Naive thymus-derived CD4-positive, alpha-beta T cell (primary cell): ENCODE measurements at places on chromosomes 7 and 10. TPM values are rescaled to one million over a fixed set of nuclear protein-coding genes. Genes with fewer than 3 reads are reported as not detected.

SEMA3E gene
- total RNA-seq, result not detected

NAMPT gene
- total RNA-seq, result 87.7 and 88.7 TPM in 2 replicates

TFEC gene
- 1.9 TPM for total RNA-seq

PILRA gene
- total RNA-seq, result 13.4 TPM

CUEDC2 gene
- total RNA-seq, result 27.0 TPM

CPN1 gene
- not detected for total RNA-seq

DOCK4 gene
- total RNA-seq, result 2.4 TPM

VWDE gene
- 4.0 and 4.6 TPM in 2 replicates for total RNA-seq

UCMA gene
- total RNA-seq, result not detected in 2 replicates

COL13A1 gene
- not detected for total RNA-seq

LAMB1 gene
- total RNA-seq, result not detected in 2 replicates

ZNF679 gene
- not detected for total RNA-seq

AOAH gene
- total RNA-seq, result 6.3 TPM

VAX1 gene
- not detected in 2 replicates for total RNA-seq

FAM25C gene
- total RNA-seq, result not detected in 2 replicates

PWWP2B gene
- total RNA-seq, result 9.1 TPM

POM121 gene
- total RNA-seq, result 67.9 TPM

CPXM2 gene
- total RNA-seq, result not detected in 2 replicates

CCZ1 gene
- total RNA-seq, result 83.6 and 91.4 TPM in 2 replicates

LIPK gene
- not detected for total RNA-seq

CLRN3 gene
- total RNA-seq, result not detected

ANKRD2 gene
- not detected for total RNA-seq

RTKN2 gene
- total RNA-seq, result 7.8 and 7.9 TPM in 2 replicates

ACSM6 gene
- total RNA-seq, result not detected

LRRC17 gene
- total RNA-seq, result 0.10 and 0.24 TPM in 2 replicates

FOXI2 gene
- total RNA-seq, result 0.24 TPM

FBXL13 gene
- total RNA-seq, result 0.93 TPM

RET gene
- total RNA-seq, result 0.20 TPM

VPS37D gene
- 0.22 TPM for total RNA-seq

POLR2J2 gene
- 21.9 and 23.9 TPM in 2 replicates for total RNA-seq

ZNF282 gene
- 15.1 TPM for total RNA-seq

ELAPOR2 gene
- 5.3 TPM for total RNA-seq

SLC16A12 gene
- not detected for total RNA-seq

TAS2R41 gene
- total RNA-seq, result 2.1 TPM

DLG5 gene
- 6.4 and 8.2 TPM in 2 replicates for total RNA-seq

CFAP46 gene
- not detected in 2 replicates for total RNA-seq

TRIL gene
- total RNA-seq, result not detected

AMPH gene
- not detected for total RNA-seq

NRF1 gene
- 43.8 TPM for total RNA-seq

HERPUD2 gene
- 36.1 and 38.1 TPM in 2 replicates for total RNA-seq

TSPAN33 gene
- total RNA-seq, result 3.6 TPM

ZNF804B gene
- total RNA-seq, result not detected

FLNC gene
- 0.03 TPM in 1 of 2 replicates, not detected in the other for total RNA-seq

PON3 gene
- not detected for total RNA-seq

CPEB3 gene
- 2.1 TPM for total RNA-seq

BICC1 gene
- total RNA-seq, result not detected

MINDY4 gene
- total RNA-seq, result 0.91 TPM

CTAGE4 gene
- total RNA-seq, result 5.1 TPM

GIMAP2 gene
- 80.3 TPM for total RNA-seq

MACC1 gene
- total RNA-seq, result 0.15 TPM in 1 of 2 replicates, not detected in the other

CXCL12 gene
- total RNA-seq, result not detected

SPDYE2B gene
- not detected for total RNA-seq

RRP12 gene
- total RNA-seq, result 88.6 TPM

SSC4D gene
- 0.24 and 0.36 TPM in 2 replicates for total RNA-seq

SEC23IP gene
- 54.4 TPM for total RNA-seq

ITPRID1 gene
- total RNA-seq, result not detected

KMT2C gene
- total RNA-seq, result 109 TPM

GIMAP6 gene
- total RNA-seq, result 40.3 TPM
